ENCODE measurements at places on chromosomes 7 and 10.

DNA sequence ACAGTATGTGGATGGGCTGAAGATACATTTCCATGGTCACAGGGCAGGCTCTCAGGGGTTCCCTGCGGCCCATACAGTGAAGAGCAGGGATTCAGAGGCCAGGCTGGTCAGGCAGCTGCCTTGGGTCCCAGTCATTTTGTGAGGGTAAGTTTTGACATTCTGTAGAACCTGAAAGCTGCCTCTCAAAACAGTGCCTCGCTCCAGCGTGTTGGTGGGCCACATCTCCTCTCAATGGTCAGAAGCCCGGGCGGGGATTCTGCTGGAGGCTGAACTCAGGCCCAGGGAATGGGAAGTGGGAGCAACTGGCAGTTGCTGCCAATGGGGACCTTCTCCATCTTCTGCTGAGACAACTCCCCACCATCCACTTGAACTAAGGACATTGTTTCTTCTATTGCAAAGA lies 190.0 kb downstream of the PTPN20 start:
- no peak for DNase-seq

- no peak for DNase-seq
Measured at GRCh38 chr10:33697016-33697415, 362.5 kb upstream of the NRP1 start.

GRCh38 chr7:135843214-135843613 lies 94.6 kb upstream of the FAM180A start:
- DNase-seq, result no peak

GRCh38 chr10:51080311-51081006 lies 6.2 kb downstream of the PRKG1 start:
- no peak for DNase-seq

DNA sequence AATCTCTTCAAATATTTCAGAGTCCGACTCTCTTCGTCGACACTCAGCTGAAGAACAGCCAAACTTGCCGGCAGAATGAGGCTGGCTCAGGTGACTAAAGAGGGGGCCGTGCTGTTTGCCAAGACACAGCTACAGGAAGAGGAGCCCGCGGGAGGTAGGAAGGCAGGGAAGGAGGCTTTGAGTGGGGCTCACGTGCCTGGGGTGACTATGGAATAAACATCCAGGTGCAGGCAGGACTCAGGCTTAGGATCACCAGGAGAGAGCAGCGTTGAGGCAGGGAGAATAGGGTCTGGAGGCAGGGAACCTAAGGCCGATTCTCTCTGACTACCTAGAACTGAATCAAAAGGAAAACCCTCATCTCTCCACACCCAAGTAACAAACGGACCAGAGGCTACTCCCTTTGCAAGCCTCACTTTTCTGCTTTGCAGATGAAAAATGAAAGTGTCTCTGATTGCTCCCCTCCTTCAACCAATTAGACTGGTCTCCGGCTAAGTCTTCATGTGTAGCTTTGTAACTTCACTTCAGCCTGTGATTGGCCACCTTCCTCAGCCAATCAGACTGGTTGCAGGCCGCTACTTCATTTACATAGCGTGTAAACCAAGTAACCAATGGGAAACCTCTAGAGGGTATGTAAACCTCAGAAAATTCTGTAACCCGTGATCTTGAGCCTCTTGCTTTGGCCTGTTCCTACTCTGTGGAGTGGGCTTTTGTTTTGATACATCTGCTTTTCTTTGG lies 19.7 kb upstream of the BNIP3 start:
- DNase-seq, result no peak

Data from nephron progenitor cell (in vitro differentiated cells).